Natural killer cell treated with Interleukin-12 subunit alpha and Interleukin-12 subunit beta and Interleukin-15 and Interleukin-18, amount 100 ng/mL, for 72 hours (primary cell): ENCODE measurements at places on chromosomes 16 and 17. TPM values are rescaled to one million over a fixed set of nuclear protein-coding genes. Genes with fewer than 3 reads are reported as not detected.
A peak's percentile ranks its signal among the peaks of the same experiment; 100 is the strongest.

DNA sequence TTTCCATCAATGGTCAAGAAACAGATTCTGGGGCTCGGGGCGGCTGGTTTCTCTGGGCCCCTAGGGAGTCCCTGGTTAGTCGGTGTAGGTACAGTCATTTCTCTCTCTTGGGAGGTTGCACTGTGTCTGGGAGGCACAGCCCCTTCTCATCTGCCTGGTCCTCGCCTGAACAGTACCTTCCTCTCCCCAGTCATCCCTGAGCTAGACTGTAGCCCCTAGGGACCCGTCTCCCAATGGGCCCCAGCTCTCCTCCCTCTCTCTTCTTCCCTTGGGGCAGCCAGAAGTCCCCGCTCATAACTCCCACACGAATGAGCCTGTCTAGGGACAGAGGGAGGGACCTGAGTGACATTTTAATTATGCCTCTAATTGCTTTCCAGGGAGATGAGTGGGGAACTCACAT is 20.2 kb upstream of the CPSF4L start:
- H3K27me3 ChIP-seq, result no peaks in the 10 kb centered on the region
- H3K4me1 ChIP-seq, result no peaks in the 10 kb centered on the region
- no peak for DNase-seq
- H3K27ac ChIP-seq, result no peak overlapping the region

DNA sequence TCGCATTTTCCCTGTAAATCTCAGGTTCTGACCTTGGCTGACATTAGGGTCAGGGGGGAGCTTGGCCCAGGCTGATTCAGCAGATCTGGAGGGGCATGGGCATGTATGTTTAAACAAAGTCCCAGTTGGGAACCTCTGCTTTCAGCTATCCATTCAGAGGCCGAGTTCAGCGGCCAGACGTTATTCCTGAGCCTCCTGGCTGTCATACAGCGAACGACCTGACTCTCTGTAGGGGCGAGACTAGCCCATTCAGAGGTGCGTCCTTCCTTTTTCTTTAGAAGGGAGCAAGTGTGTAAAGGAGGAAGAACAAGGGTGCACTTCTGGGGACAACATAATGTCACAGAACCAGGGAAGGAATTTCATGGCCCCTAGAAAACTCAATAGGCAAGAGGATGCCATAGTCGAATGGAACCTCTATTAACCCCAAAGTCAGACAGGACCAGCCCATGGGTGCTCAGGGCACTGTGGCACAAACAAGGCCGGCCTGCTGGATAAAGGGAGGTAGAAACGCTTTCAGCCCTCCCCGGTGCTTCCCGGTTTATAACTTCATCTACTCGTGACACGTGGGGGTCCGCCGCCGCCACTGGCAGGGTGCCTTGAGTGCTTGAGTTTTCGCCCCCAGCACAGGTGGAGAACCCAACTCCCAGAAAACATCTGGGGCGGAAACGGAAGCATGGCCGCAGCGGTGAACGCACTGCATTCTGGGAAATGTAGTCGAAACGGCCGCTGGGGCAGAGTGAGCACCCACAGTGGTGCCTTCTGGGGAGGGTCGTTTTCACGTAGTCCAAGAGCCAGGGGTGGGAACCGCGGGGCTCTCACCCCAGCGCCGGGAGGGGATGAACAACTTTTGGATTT is 33.2 kb upstream of the PLCG2 start:
- peak; percentile 77 for DNase-seq
- no peaks in the 10 kb centered on the region for H3K36me3 ChIP-seq
- peaks cover 8% of the 10 kb centered on the region for H3K4me1 ChIP-seq
- no peaks in the 10 kb centered on the region for H3K27me3 ChIP-seq
- H3K4me3 ChIP-seq, result peak overlapping the region; percentile 81
- H3K27ac ChIP-seq, result peak overlapping the region; percentile 67

DNA sequence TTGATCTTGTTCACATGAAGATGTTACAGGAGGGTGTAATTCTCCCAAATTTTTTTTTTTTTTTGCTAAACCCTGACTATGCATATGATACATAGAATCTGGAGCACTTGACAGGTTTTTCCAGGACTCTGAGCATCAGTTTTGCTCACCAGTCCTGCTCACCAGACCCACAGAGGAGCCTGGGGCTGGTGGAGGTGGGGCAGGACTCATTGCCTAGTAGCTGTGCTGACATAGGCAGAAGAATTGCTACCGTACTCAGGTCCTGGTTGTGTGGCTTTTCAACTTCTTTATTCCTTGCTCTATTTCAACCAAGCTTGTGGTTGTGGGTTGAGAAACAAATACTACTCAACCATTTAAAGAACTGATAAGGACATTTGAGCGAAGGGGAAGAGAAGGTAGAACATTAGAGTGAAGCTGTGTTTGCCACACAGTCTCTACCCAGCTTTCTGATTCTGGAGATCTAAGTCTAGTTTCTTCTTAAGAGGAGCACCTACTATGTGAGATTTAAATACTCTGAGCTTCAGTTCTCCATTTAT is 212.4 kb downstream of the UTP18 start:
- peaks cover 4% of the 10 kb centered on the region for H3K27me3 ChIP-seq
- no peaks in the 10 kb centered on the region for H3K36me3 ChIP-seq
- no peak overlapping the region for H3K4me3 ChIP-seq

GRCh38 chr17:12927541-12928425 is 90.0 kb downstream of the ELAC2 start:
- no peak for DNase-seq
- peaks cover 13% of the 10 kb centered on the region for H3K27me3 ChIP-seq
- H3K4me3 ChIP-seq, result no peak overlapping the region
- H3K27ac ChIP-seq, result no peak overlapping the region
- no peaks in the 10 kb centered on the region for H3K36me3 ChIP-seq

GRCh38 chr16:10995565-10995964 is 51.2 kb downstream of the CLEC16A start:
- no peak for DNase-seq
- H3K4me1 ChIP-seq, result peaks cover 58% of the 10 kb centered on the region
- H3K27ac ChIP-seq, result no peak overlapping the region
- no peaks in the 10 kb centered on the region for H3K27me3 ChIP-seq
- H3K4me3 ChIP-seq, result no peak overlapping the region

- peak within 1 kb of the TSS; percentile 80 for H3K4me3 ChIP-seq
- no peaks in the 10 kb centered on the region for H3K27me3 ChIP-seq
Measured at GRCh38 chr17:2336852-2337543, at the start of gene SGSM2. SGSM2 (plus strand) TSS chr17:2337501; CDS start chr17:2337689, 188 bp downstream.

DNA sequence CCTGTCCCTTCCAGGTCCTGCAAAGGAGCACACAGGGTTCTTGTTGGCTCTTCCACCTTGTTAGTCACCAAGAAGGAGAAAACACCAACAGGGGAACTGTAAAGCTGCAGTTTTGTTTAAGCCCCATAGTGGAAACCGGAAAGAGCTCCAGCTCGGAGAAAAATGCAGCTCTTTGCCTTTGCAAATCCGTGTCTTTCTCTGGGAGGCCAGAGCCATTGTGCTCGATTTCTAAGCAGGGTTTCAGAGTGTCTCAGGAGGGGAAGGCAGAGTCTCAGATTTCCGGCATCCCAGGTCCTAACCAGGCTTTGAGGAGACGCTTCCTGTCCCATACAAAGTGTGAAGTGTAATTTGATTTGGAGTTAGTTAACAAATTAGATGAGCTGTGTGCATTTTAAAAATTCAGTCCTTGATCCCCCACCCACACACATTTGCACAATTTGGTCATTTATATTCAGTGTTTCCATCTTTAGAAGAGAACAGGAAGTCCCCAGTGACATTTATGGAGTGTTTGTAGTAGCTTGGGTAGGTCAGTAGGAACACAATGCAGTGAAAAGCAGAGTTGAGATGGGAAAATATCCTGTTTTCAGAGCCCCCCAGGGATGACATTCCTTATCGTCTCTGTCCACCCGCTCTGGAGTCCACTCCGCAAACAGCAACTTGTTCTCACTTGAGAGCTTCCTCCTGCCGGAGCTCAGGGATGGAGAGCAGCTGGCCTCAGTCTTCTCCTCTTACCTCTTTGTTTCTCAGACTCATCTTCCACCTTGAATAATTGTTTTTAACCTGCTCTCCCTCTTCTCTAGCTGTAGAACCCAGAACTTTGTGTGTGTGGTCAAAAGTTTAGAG is 331.9 kb downstream of the SEC14L1 start:
- H3K4me1 ChIP-seq, result peaks cover 89% of the 10 kb centered on the region
- peaks cover 12% of the 10 kb centered on the region for H3K36me3 ChIP-seq
- no peaks in the 10 kb centered on the region for H3K27me3 ChIP-seq
- peak overlapping the region; percentile 78 for H3K27ac ChIP-seq
- no peak for DNase-seq
- peak overlapping the region; percentile 89 for H3K4me3 ChIP-seq

DNA sequence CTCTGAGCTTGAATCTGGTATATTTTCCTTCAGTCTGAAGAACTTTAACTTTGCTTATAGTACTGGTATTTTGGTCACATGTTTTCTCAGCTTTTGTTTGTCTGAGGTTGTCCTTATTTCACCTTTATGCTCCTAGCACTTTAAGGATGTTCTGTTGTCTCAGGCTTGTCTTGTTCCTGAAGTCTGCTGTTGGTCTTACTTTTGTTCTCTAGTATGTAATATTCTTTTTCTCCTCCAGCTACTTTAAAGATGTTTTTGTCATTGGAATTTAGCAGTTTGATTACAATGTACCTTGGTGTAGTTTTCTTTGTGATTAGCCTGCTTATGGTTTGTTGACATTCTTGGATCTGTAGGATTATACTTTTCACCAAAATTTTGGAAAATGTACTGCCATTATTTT is 23.6 kb downstream of the RPTOR start:
- no peak overlapping the region for H3K27ac ChIP-seq
- DNase-seq, result no peak
- no peaks in the 10 kb centered on the region for H3K27me3 ChIP-seq
- H3K4me3 ChIP-seq, result no peak overlapping the region

DNA sequence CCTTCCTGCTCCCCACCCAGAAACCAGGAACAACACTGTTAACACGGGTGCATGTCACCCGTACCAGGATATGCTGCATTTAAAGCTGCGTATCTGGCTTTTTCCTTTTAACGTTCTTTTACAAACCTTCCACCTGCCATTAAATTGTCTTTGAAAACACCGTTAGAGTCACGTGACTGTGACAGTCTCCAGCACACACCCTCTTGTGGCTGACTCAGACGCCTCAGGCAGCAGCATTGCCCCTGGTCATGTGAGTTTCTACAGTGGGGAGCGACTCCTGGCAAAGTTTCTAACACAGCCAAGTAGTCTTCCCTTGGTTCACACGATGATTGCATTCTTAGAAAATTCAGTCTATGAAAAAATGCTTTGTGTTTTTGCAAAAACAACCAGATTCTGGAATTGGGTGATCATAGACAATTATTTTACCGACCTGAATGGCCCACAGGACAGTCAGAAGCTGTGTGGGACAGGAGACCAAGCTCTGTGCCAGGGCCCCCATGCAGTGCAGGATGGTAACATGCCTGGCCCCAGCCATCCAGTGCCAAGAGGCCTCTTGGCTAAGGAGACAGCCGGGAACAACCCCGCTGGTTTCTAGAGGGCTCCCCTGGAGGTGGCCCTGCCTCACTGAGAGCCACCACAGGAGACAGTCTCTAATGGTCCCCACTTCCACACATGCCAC is 199.1 kb downstream of the KATNIP start:
- no peak overlapping the region for H3K27ac ChIP-seq
- no peak for DNase-seq
- H3K4me1 ChIP-seq, result no peaks in the 10 kb centered on the region
- H3K4me3 ChIP-seq, result no peak overlapping the region

The GALNS gene
- total RNA-seq, result 27.3 TPM

The NDRG4 gene
- total RNA-seq, result 0.47 TPM

The CDRT15L2 gene
- not detected for total RNA-seq

The EFNB3 gene
- total RNA-seq, result not detected

The EVPLL gene
- not detected for total RNA-seq

The EPX gene
- not detected for total RNA-seq

The CTRB2 gene
- total RNA-seq, result not detected
